Stimulated activated CD4-positive, alpha-beta T cell treated with anti-CD3 and anti-CD28 coated beads, Interleukin-4, amount 100 ng/mL, for 1 hour (primary cell): ENCODE measurements at places on chromosomes 1 and 21.

DNA sequence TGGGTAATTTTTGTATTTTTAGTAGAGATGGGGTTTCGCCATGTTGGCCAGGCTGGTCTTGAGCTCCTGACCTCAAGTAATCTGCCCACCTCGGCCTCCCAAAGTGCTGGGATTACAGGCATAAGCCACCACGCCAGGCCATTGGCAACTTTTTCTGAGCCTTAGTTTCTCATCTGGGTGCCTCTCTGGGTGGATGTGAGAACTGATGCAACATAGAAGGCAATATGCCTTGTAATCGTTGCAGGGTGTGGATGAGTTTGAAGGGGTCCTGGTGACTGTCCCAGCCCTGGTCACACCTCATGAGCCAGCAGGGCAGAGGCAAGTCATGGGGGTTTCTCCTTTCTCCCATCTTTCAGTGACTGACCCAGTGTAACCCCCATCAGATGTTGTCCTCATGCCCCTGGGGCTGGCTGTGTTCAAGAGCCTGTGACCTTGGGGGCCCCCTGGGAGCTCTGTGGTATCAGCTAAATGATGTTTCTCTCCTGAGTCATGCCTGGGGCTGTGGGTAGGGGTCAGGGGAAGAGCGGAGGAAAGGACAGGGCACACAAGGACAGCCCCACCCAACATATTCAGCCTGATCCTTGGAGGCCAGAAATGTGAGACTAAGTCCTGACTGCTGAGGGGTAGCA, 3.6 kb downstream of the COL9A2 start:
- DNase-seq: no peak

- DNase-seq: no peak
Measured at GRCh38 chr1:19665186-19665495, 466 bp downstream of the HTR6 start.

- no peak for DNase-seq
Measured at GRCh38 chr1:225431081-225431863, 3.4 kb upstream of the LBR start.

DNA sequence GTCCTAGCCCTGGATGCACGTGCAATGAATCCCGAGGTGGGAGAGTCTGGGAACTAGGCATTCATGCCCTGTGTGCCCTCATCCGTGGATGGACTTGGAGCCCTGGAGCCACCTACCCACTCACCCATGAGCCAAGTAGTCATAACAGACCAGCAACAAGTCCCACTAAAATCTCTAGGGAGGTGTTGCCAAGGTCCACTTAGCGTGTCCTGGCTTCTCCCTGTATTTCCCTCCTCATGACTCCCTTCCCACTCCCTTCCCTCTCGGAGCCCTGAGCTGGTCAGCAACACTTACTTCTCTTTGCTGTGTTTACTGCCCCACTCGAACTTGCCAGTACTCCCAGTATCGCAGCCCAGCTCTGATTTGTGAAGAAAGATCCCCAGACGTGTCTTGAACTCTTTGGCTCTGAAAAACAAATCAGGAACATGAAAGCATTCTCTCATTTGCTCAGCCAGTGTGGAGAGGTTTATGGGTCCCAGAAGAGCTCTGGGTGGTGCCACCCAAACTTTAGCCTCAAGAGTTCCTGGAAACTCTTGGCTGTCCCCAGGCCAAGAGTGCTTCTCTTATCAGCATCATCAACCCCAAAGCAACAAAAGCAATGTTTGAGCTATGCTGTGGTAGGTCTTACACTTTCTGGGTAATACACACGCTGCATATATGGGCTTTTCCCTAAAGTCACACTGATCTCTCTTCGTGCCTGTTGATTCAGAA, 1.1 kb downstream of the RGS16 start:
- no peak for DNase-seq

- no peak for DNase-seq
Measured at GRCh38 chr1:189211742-189212141, 1265.9 kb downstream of the BRINP3 start.

GRCh38 chr1:30191154-30191702, 532.2 kb downstream of the MATN1 start:
- no peak for DNase-seq

- no peak for DNase-seq
Measured at GRCh38 chr1:199101635-199102034, 462.8 kb downstream of the PTPRC start.

GRCh38 chr1:197284325-197284724, 16.3 kb downstream of the CRB1 start:
- DNase-seq: no peak

- no peak for DNase-seq
Measured at GRCh38 chr1:112575154-112575804, 43.7 kb downstream of the ST7L start.

DNA sequence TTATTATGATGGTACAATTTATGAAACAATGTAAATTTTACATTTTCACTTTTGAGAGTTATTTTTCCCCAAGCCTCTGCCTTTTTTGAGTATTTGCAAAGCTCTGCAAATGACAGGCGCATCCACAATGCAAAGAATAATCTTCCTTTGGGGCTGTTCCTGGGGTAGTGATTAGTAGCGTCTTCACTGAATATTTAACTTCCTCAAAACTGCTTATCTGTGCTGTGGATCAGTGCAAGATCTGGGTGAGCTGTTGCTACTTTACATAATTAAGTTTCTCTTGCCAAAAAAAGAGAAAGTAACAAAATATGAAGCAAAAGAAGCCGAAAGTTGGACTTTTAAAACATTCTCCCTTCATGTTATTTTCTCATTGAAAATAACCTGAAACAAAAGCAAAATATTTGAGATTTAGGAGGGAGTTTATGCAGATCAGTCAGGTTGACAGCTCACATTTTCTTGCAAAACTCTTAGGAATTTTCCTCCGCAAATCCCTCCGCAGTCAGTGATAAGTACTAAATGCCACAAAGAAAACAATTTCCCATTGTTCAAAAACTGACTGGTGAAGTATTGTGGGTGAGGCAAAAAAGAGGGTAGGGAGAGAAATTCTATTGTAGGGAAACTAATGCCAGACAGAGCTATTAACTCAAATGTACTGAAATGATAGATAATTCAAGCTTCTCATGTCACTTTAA, 276.4 kb upstream of the B3GALT2 start:
- DNase-seq: no peak
